Sciatic nerve (tissue), 2 donors: ENCODE measurements at places on chromosomes 2 and 18. TPM values are rescaled to one million over a fixed set of nuclear protein-coding genes. Genes with fewer than 3 reads are reported as not detected.

DNA sequence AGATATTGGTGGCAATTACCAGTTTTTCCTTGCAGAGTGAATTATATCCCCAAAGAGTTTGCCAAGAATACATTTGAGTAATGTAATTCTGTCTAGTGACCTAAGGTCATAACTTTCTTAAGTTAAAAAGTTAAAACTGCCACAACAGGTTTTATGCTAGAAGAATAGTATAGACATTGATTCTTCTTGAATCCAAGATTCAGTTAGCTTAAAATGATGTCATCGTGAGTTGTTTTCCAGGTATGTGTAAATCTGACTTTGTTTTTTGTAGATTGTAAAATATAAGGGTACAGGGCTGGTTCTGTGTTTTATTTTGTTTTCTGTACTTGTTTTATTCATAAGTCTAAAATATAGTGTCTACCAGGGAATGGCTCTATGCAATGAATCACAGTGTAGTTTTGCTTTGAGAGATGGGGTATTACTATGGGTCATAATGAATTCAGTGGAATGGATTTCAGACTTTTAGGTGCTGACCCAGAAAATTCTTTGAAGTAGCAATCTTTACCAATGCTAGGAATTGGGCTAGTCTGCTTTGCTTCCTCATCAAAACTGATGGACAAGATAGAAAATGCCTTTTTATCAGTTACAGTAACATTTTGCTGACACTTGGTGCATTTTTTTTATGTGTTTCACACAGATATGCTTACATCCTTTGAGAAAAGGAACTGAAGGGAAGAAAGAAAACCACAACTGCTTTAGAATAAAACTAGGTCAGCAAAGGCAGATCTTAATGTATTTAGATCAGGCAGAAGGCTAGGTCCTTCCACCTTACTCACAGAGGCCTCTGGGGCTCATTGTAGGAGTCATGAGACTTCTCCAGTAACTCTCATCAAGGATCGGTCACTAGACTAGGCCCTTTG, 20.8 kb upstream of the MGAT5 start:
- no peak for DNase-seq

- DNase-seq: no peak
Observed at GRCh38 chr2:155815851-155816250, 516.7 kb downstream of the NR4A2 start.

GRCh38 chr2:1816414-1816911, 72.1 kb upstream of the PXDN start:
- DNase-seq: no peak

DNA sequence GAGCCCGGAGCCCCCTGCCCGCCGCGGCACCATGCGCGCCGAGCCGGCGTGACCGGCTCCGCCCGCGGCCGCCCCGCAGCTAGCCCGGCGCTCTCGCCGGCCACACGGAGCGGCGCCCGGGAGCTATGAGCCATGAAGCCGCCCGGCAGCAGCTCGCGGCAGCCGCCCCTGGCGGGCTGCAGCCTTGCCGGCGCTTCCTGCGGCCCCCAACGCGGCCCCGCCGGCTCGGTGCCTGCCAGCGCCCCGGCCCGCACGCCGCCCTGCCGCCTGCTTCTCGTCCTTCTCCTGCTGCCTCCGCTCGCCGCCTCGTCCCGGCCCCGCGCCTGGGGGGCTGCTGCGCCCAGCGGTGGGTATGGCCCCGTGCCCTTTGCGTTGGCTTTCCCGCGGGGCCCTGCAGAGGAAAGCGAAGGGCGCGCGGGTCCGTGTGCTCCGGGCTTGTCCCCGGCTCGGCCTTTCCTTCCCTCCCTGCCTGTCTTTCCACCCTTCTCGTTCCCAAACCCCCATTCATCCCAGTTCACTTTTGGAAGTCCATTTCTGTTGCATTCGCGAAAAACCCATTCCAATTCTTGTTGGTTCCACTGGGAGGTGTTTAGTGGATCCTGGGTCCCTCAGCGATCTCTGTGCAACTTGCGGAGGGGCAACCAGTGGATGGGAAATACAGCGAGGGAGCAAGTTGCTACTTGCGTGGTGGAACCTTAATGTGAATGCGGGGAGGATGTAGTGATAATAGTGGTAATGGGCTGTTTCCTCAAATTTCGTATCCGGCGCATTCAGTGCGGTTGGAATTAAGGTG, 599 bp downstream of the ADAM23 start:
- no peak for DNase-seq

DNA sequence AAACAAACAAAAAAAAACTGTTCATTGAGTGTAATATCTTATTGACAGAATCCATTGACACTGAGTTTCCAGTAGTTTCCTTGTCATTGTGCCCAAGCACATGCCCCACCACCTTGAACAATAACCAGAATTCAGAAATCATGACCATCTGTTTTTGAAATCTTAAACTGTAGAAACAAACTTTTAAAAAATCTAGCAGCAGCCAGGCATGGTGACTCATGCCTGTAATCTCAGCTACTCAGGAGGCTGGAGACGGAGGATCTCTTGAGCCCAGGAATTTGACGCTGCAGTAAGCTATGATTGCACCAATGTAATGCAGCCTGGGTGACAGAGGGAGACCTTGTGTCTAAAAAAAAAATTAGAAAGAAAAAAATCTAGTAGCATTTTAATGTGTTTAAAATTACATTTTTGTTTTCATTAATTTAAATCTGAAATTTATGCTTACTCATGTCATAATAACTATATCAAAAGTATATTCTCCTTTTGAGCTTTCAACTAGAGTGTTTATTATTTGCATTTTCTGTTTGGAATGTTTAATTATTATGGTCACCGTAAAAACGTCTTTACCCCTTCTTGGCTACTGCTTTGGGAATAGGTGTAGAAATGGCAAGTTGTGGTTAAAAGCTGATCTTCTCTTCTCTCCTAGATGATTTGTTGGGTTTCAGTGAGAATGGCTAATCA, 25.2 kb upstream of the STON1 start:
- no peak for DNase-seq

- DNase-seq: no peak
Observed at GRCh38 chr2:84077496-84077895, 381.6 kb downstream of the SUCLG1 start.

The G6PC2 gene
- total RNA-seq: not detected
